ENCODE measurements at places on chromosomes 16 and 17. TPM values are rescaled to one million over a fixed set of nuclear protein-coding genes. Genes with fewer than 3 reads are reported as not detected.

DNA sequence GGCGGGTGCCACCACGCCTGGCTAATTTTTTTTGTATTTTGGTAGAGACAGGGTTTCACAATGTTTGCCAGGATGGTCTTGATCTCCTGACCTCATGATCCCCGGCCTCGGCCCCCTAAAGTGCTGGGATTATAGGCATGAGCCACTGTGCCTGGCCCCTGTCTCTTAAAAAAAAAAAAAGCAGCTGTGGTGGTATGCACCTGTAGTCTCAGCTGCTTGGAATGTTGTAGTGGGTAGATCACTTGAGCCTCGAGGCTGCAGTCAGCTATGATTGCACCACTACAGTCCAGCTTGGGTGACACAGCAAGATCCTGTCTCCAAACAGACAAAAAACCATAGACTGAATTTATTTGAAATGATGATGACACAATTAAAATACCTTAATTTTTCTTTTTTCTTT is 24.3 kb downstream of the CDK12 start:
- no peak for DNase-seq

Gene KRT39
- total RNA-seq = not detected

DNA sequence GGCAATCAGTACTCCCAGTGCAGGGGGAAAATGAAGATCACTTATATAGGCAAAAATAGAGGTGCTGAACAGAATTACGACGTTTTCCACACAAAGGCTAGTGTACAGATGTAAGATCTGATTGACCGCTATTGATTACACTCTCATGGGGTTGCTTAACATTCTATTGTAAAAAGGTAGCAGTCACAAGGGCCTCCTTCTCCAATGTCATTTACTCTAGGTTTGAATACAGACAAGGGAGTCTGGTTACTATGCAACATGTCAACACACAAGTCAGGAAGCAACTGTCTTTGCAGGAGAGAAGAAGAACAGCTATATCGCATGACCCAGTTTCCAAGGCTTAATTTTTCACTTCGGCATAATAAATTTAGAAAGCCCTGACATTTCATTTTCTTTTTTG is 7.9 kb downstream of the KRT37 start:
- DNase-seq = no peak

Gene SMPD3
- 0.40 TPM for total RNA-seq

DNA sequence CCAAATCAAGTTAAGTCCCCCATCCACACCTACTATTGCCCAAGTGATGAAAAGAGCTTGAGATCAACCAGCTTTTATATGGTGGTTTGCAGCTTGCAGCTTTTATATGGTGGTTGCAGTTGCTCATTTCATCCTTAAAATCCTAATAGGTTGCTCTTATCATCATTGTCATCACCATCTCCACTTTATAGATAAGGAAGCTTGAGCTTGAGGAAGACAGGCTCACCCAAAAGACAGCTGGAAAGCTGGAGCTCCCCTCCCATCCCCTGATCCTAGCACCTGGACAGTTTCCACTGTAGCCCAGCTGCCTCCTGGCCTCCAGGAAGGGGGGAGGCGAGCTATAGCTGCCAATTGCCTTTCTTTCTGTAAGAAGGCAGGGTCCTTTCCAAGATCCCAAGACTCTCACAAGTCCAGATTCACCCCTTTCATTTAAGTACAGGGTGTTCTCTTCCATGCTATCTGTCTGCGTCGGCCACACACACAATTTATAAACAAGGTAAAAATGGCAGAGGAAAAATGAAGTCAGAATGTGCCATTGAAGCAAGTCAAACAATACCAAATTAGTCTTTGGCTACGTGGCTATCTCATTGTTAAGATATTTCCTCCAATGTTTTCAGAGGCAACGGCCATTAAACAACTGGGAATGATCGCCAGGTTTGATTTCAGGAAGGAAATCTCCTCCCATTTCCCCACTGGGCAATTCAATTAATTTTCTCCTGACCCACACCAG is 63.3 kb downstream of the PECAM1 start:
- no peak for DNase-seq

DNA sequence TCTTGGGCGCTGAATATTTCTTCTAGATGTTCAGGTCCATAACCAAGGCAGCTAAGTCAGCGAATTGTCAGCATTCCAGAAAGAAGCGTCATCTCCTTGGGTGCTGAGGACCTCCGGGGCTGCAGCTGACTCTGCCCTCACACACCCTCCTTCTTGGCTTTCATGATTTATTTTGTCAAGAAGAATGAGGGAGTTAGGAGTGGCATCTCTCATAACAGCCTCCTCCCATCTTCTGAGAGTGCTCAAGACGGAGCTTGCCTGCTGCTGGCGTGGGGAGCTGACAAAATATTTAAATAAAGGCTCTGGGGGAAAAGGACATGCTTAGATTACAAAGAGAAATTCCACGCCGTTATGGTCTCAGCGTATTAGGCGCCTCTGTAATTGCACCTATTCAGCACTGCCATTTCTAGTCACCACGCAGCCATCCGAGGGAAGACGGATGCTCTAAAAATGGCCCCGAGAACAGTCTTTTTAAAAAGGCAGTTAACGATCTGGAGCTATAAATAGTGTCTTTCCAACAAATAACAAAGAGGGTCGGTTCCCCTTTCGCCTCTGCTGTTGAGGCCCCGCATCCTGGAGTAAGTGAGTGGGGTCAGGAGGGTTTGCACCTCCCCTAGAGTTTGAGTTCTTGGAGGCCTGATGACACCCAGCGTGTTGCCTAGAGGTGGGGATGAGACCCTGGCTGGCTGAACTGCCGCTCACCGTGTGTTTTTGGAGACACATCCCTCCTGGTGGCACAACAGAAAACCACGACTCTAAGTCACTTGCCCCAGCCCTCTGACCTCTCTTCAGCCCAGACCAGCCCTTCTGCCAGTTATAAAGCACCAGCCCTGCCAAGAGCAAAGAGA is 187.0 kb downstream of the CCDC182 start:
- no peak for DNase-seq

DNA sequence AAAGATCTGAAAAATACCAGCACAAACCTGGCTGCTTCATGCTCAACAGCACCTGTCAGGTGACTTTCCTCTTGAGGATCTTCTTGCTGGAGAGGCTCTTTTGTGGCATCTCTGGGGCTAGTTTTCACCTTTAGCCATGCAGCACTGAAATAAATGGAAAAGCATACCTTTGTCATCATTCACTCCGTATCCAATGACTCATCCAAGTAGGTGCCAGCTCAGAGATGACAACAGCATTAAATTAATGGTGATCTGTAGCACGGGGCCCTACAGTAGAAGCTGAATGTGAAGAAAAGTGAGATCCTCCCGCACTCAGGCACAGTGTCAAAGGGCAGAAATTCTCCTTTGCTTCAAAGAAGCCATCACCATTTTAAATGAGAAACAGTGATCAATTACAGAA is 32.2 kb downstream of the KIAA0753 start:
- no peak for DNase-seq

- no peak for DNase-seq
These were observed 562.7 kb upstream of the HSBP1 start for GRCh38 chr16:83245061-83245460.

Gene CLDN7
- not detected for total RNA-seq

- no peak for DNase-seq
These were observed 34.1 kb downstream of the SNX29 start for GRCh38 chr16:12010388-12011251.

- no peak for DNase-seq
These were observed 201.9 kb downstream of the SNX29 start for GRCh38 chr16:12178251-12178990.

Gene SPNS2
- total RNA-seq = 0.45 TPM

GRCh38 chr17:17758941-17759563 is 77.7 kb downstream of the SREBF1 start:
- DNase-seq = no peak

Gene SPEM3
- not detected for total RNA-seq

DNA sequence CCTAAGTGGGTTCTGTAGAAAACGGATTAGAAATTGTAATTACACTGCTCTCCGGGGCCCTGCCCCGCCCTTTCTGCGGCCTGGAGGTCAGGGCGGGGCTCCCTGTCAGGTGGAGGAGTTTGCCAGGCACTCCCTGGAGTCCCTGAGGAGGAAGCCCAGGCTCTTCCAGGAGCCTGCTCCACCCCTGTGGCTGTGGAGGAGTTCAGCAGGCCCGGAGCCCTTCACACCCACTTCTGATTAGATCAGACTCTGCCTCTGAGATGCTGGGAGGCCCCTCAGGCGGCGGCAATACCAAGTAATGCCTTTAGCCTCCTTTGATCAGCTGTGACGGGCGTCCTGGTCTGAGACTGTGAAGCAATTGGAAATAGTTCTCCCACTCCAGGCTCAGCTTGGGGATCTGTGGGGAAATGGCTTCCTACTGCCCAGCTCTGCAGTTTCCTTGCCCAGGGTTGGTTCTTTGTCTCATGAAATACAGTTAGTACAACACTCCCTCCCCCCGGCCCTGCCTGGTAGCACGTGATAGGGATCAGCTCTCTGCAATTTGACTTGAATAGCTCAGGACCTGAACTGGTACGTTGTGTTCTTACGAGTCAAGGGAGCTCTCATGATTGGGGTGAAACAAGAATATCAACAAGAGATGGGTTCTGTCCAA is 22.3 kb downstream of the BAIAP2 start:
- no peak for DNase-seq

Gene NUP85
- total RNA-seq = 112 TPM

DNA sequence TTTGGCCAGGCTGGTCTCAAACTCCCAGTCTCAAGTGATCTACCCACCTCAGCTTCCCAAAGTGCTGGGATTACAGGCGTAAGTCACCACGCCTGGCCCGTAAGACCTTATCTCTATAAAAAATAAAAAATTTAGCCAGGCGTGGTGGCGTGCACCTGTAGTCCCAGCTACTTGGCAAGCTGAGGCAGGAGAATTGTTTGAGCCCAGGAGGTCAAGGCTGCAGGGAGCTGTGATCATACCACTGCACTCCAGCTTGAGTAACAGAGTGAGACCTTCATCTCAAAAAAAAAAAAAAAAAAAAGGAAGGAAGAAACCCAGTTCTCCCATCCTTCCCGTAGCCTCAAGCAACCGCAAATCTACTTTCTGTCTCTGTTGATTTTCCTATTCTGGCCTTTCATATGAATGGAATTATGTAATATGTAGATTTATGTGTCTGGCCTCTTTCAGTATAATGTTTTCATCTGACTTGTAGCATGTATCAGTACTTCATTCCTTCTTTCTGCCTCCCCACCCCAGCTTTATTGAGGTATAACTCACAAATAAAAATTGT is 11.2 kb downstream of the CASC3 start:
- DNase-seq = no peak

DNA sequence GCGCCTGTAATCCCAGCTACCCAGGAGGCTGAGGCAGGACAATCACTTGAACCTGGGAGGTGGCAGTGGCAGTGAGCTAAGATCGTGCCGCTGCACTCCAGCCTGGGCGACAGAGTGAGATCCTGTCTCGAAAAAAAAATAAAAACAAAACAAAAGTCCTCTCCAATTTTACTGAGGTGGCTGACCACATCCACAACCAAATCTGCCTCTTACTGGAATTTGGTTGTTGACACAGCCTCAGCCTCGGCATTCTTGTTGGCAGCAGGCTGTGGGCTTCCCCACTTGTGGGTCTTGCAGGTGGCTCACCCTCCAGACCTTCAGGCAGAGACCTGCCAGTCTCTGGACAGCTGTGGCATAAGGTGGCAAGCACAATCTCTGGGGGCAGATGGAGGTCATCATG is 15.6 kb downstream of the B4GALNT2 start:
- no peak for DNase-seq

Gene TEKT5
- not detected for total RNA-seq

DNA sequence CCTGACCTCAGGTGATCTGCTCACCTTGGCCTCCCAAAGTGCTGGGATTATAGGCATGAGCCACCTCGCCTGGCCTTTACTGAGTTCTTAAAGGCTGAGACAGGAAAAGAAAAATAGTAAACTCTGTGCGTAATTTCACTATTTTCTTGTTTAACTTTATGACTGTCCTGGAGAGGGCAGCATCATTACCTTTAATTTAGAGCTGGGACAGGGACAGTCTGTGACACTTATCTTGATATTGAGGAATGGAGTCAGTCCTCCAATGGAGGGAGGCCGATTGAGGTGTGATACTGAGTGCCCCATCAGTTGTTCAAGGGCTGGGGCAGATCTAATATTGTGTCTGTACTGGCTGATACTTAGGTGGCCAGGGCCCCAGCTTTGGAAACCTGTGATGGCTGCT is 21.5 kb upstream of the SPN start:
- DNase-seq = peak; percentile 23

- no peak for DNase-seq
These were observed 7.6 kb downstream of the SEZ6L2 start for GRCh38 chr16:29891525-29892457.

DNA sequence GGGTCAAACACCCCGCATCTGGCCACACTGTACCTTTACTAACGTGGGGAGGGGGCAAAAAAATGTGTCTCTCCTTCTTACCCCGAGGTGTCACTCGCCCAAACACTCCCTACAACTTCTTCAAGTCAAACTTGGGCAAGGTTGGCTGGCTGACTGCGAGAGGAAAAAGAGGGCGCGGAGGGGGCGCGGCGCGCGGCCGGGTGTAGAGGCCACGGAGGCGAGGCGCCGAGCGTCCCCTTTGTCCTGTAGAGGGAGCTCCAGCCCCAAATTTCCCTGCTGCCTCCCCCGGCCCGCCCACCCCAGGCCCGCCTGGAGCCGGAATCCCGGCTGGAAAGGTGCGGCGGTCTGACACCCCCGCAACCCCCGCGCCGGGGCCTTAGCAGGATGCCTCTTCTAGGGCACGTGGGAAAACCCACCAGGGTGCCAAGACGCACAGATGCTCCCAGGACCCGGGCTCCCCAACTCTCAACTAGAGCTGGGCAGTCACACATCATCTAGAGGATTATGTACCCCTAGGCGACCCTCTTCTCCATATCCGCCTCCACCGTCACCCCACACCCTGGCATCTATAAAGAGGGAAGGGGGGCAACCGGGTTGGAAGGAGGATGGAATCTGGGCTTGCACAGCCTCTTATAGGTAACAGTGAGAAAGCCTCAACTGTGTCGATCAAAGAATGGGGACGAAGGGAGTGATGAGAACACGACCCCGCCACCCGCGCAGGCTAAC is 4.2 kb downstream of the IRX3 start:
- peak; percentile 59 for DNase-seq

GRCh38 chr16:4217204-4218131 is 24.4 kb downstream of the SRL start:
- DNase-seq = no peak

GRCh38 chr17:37720989-37721388 is 23.9 kb downstream of the HNF1B start:
- no peak for DNase-seq

- DNase-seq = no peak
These were observed 21.1 kb downstream of the KNOP1 start for GRCh38 chr16:19696961-19697360.

Gene TBC1D24
- total RNA-seq = 8.6 TPM
